ENCODE measurements at places on chromosomes 5 and 9.

DNA sequence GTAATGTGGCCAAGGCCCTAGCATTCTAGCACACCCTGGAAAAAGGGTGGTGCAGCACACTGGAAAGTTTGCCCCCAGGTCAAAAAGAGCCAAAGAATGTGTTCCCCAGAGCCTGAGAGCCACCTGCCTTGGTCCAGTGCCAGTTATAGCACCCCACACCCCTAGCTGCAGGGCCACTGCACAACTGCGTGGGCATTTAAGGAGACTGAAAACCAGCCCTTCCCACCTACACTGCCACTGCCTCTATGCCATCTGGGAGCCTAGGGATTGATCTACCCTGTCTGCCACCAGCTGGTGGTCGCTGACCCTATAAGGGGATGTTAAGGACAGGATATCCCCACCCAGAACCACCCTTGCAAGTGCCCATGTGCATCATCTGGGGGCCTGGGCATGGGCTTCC is 38.2 kb upstream of the PTPRD start:
- DNase-seq, result no peak

- DNase-seq, result no peak
Measured at GRCh38 chr9:94899464-94900221, 173.1 kb downstream of the AOPEP start.

- DNase-seq, result no peak
Measured at GRCh38 chr5:110790673-110791072, 51.9 kb downstream of the SLC25A46 start.

DNA sequence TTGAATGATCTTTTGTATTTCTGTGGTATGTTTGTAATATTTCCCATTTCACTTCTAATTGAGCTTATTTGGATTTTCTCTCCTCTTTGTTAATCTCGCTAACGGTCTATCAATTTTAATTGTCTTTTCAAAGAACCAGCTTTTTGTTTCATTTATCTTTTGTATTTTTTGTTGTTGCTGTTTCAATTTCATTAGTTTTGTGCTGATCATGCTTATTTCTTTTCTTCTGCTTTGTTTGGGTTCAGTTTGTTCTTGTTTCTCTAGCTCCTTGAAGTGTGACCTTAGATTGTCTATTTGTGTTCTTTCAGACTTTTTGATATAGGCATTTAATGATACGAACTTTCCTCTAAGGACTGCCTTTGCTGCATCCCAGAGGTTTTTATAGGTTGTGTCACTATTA is 28.4 kb upstream of the SNCAIP start:
- no peak for DNase-seq

DNA sequence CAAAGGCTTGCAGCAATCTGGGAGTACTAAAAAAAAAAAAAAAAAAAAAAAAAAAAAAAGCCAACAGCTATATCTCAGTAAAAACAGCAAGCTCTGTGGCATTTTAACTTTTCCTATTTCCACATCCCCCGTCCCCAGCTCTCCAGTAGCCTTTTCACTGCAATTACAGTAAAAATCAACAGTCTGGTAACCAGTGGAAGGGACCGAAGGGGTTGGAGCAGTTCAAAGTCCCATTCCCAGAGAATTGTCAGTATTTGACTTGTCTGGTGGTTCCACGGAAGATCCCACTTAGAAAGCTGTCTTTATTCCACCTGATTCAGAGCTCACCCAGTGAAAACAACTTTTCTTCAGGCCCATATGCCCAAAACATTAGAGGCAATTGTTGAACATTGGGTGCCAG is 71.8 kb upstream of the ZBTB43 start:
- DNase-seq, result no peak

GRCh38 chr9:32965999-32966722 is 35.3 kb downstream of the APTX start:
- no peak for DNase-seq

GRCh38 chr9:105141146-105141975 is 103.1 kb upstream of the SLC44A1 start:
- no peak for DNase-seq
